ENCODE measurements at places on chromosomes 16 and 17. TPM values are rescaled to one million over a fixed set of nuclear protein-coding genes. Genes with fewer than 3 reads are reported as not detected.
A peak's percentile ranks its signal among the peaks of the same experiment; 100 is the strongest.

DNA sequence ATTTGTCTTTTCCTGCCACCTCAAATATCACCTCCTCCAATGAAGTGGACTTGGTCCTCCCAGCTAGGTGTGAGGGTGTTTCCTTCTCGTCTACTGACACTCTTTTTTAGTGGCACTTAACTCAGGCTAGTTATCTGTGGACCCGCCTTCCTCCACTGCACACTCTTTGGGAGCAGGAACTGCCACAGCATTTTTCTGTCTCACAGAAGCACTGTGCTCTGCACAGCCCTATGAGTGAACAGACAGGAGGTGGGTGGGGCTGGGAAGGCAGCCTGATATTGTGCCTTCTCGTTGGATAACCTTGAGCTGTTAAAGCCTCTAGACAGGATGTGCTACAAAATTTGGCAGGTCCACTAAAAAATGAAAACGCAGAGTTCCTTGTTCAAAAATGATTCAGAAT is 31.9 kb upstream of the HOXB13 start:
- no peak for DNase-seq

GRCh38 chr16:79294568-79294967 is 306.0 kb downstream of the MAF start:
- no peak for DNase-seq

GRCh38 chr17:2054512-2055291 is at the start of gene HIC1:
Gene HIC1, plus strand, starts transcription at chr17:2055103. Its CDS starts 1,588 bp downstream, at chr17:2056691.
- DNase-seq = peak; percentile 69

DNA sequence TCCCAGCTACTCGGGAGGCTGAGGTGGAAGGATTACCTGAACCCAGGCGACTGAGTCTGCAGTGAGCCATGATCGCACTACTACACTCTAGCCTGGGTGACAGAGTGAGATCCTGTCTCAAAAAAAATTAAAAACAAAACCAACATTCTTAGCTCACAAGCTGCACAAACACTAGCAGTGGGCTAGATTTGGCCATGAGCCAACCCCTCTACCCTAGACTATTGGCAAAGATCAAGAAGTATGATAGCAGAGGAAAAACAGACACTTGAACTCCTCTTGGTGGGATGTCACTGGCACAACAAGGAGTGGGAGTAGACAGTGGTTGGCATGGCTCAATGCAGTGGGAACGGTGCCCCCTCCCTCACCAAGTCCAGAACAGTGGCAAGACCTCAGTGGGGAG is 19.6 kb upstream of the RIPOR1 start:
- no peak for DNase-seq

DNA sequence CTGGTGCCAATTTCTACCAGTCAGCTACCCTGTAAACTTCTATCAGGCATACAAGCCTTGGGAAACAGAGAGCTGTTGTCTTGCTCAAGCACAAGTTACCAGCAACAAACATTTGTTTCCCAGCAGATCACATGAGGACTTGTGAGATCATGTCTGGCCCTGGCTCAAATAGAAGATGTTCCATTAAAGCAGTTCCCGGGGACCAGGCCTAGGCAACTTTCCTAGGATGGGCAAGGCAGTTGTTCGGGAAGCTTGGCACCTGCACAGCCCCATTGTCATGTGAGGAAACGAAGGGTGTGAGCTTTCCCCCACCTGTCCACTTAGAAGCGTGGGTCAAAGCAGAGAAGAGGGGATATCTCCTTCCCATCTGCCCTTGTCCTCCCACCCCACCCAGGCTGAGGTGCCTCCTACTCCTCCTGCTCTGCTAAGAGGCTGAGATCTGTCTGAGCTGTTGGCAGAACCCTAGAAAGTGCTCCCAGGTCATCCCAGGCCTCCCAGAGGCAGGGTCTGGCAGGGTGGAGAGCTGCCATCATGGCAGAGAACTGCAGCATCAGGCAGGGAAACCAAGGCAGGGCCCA is 11.2 kb upstream of the SLC47A2 start:
- peak; percentile 69 for DNase-seq

- DNase-seq = no peak
Measured at GRCh38 chr16:10611825-10612342, 31.5 kb upstream of the EMP2 start.

DNA sequence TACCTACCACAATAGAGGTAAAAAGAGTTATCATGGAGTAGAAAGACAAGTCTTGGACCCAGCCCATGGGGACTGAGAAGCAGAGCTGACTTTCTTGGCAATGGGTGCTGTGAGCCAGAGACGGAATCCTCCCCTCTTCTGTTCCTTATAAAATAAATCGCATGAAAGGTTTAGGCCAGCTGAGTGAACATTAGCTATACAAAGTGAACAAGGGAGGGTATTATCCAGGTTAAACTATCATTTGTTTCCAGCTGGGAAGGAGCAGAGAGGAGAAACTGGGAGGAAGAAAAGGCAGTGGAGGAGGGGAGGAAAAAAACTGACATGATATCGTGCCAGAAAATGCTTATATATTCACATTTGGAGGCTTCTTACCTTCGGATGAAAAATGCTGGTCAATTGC is 13.3 kb upstream of the PAFAH1B1 start:
- no peak for DNase-seq

Gene CACNG4
- total RNA-seq = not detected

Gene MPO
- total RNA-seq = not detected

Gene MAPT
- total RNA-seq = 0.13 TPM
